C1 segment of cervical spinal cord (tissue), 14 donors: ENCODE measurements at places on chromosomes 2 and 18.

- no peak for DNase-seq
These were observed 145.8 kb upstream of the ACAA2 start for GRCh38 chr18:49959176-49959575.

DNA sequence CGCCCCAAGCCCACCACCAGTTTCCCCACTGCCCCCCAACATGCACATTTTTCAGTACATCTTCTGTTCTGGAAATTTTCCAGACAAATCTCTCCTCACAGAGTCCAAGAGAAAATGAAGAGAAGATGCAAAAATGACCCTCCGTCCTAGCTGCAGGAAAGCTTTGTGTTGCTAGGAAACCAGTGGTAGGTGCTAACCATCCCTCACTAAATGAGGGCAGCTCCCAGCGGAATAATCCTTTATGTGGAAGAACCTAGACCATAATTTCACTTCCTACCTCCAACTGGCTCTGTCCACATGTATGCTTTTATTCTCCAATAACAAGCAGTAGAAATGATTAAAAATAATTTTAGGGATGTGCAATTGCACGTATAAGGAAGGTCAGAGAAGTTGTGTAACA, 311.9 kb upstream of the EPHA4 start:
- no peak for DNase-seq

DNA sequence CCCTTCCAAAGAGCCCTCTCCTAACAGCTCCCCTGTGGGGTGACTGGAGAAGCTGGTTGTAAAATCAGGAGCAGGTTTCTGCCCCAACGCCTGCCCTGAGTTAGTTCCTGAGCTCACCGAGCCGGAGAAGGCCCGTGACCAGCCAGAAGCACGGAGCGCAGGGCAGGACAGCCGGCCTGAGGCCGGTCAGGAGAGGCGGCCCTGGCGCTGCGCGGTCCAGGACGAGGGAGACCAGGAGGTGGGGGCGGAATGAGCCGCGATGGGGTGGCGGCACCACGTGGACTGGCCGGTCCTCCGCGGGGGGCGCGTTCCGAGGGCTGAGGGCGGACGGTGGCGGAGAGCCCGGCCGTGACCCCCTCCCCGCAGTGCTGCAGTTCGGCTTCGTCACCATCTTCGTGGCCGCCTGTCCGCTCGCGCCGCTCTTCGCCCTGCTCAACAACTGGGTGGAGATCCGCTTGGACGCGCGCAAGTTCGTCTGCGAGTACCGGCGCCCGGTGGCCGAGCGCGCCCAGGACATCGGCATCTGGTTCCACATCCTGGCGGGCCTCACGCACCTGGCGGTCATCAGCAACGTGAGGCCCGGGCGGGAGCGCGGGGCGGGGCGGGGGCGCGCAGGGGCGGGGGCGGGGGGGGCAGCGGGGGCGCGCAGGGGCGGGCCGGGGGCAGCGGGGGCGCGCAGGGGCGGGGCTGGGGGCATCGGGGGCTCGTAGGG, 29.0 kb downstream of the ANO7 start:
- DNase-seq: peak; percentile 83

DNA sequence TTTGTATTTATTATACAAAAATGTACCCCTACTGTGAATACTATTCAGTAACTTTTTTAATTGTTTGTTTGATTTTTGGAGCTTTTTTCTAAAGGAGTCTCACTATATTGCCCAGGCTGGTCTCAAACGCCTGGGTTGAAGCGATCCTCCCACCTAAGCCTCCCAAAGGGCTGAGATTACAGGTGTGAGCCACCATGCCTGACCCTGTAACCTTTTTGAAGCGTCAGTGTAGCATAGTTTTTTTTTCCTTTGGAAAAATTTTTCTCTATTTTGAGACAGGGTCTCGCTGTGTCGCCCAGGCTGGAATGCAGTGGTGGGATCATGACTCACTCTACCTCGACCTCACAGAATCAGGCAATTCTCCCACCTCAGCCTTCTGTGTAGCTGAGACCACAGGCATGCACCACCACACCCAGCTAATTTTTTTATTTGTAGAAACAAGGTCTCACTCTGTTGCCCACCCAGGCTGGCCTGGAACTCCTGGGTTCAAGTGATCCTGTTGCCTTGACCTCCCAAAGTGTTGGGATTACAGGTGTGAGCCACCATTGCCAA, 2.0 kb downstream of the GMCL1 start:
- DNase-seq: no peak

- no peak for DNase-seq
These were observed 76.2 kb upstream of the CTAGE1 start for GRCh38 chr18:22493940-22494339.

DNA sequence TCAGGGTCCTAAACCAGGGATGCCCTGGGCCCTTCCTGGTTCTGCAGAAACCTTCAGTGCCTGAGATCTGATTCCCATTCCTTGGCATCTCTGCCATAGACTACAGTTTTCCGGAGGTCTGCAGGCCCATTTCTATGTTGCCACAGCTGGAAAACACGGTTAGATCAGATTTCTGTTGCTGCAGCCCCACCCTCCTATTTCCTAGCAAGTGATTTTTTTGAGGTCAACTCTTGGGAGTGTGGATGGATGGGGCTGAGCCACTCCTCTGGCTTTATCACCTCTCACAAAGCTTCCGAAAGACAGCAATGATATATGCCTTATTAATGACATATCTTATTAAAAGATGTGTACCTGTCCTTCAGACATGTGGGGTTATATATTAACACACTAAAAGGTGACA, 56.3 kb downstream of the ZAP70 start:
- DNase-seq: no peak

DNA sequence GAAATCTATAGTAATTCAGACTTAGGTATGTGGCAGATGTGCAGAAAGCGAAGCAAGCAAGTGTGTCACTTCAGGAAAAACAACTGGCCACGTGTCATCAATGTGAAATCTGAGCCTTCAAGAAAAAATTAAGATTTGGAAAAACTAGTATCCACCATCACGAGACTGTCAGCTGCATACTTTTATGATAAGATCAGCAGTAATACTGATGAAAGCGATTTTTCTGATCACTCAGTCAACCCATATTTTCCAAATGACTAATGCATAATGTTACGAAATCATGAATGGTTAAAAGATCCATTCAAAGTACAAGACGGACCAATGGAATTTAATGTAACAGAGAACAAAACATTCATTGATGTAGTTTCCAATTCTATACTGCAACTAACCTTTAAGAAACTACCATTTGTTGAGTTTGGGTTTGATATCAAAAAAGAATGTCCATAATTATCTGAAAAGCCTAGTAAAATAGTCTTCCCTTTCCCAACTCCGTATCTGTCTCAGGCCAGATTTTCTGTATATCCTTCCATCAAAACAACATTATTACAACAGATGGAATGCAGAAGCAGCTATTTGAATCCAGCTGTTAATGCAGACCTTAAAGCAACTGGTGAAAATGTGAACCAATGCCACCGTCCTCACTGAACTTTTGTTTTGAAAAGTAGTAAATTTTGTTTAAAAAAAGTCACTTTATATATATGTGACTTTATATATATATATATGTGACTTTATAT, 17.0 kb upstream of the BCL2 start:
- DNase-seq: no peak

DNA sequence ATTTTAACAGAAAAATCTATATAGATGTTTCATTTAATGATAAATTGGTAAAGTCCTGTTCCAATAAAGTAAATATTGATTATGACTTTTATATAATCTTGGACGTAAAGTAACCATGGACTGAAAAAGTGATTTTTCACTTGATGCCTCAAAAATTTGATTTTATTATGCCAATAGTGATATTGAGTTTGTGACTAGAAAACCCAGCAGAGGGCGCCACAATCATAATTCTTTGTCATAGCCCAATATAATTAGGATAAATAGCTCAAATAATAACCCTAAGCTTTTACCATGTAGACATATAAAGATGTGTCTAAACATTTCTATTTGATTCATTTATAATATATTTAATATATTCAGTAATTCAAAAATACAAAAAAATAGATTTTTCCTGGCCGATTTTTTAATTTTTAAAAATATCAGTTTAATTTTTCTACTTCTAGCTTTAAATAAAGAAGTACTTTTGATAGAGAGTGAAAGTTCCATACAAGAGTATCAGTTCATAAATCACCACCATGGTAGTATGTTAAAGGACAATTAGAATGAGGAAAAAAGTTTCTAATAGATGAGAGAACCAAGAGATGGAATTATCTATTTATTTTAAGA, 30.7 kb downstream of the CAMKMT start:
- DNase-seq: no peak

GRCh38 chr2:233165895-233166661, 85.4 kb upstream of the ATG16L1 start:
- no peak for DNase-seq

DNA sequence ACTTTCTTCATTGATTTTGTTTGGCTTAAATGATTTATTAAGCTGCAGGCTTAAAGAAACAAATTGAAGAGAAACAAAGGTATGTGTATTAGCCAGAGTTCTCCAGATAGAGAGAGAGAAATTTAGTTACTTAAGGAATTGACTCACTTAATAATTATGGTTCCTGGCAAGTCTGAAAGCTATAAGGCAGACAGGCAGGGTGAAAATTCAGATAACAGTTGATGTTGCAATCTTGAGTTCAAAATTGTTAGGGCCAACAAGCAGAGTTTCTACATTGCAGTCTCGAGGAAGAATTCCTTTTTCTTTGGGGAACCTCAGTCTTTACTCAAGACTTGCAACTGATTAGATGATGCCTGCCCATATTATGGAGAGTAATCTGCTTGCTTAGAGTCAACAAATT, 593.5 kb downstream of the ADCYAP1 start:
- no peak for DNase-seq
